ENCODE measurements at places on chromosomes 4 and X.

DNA sequence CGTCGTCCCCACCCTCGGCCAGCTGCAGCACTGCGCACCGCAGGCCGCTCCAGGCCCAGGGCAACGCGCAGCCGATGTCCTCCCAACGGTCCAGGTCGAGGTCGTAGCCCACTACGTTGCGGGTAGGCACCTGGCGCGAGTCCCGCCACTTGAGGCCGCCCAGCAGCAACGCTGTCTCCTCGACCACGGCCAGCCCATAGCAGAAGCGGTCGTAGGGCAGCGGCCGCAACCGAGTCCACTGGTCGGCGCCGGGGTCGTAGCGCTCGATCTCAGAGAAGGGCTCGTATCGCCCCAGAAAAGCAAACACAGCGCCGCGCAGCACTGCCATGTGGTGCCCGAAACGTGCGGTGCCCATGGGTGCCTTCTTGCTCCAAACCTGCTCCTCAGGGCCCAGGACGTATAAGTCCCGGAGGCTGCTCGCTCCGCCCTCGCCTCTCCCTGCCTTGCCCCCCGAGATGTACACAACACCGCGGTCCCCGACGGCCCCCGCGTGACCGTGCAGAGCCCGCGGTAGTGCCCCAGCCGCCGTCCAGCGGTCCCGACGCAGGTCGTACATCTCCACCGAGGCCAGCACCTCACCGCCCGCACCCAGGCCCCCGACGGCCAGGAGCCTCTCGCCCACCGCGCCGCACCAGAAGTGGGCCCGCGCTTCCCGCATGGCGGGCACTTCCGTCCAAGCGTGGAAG is 2.1 kb downstream of the KLHL34 start:
- no peak for DNase-seq

GRCh38 chr4:157057218-157057617 is 18.7 kb upstream of the GLRB start:
- DNase-seq, result no peak

DNA sequence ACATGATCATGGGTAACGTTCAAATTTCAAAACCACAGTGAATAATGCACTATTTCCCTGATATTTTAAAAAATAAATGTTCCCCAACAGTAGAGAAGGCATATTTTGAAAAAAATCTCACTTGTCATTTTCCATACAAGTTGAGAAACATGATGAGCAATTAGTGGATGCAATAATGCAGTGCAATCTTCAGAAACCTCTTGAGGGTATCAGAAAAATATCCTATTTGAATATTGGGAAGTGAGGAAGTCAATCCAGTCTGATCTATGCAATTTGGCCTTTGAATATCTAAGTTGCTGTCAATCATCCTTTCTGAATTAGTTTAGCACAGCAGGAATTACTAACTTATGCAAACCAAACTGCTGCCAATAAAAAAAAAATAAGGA is 776.8 kb downstream of the PCDH18 start:
- no peak for DNase-seq

- DNase-seq, result no peak
Measured at GRCh38 chrX:118499295-118499694, 3.7 kb downstream of the DOCK11 start.

- DNase-seq, result no peak
Measured at GRCh38 chr4:169818063-169818679, 60.4 kb upstream of the HPF1 start.

DNA sequence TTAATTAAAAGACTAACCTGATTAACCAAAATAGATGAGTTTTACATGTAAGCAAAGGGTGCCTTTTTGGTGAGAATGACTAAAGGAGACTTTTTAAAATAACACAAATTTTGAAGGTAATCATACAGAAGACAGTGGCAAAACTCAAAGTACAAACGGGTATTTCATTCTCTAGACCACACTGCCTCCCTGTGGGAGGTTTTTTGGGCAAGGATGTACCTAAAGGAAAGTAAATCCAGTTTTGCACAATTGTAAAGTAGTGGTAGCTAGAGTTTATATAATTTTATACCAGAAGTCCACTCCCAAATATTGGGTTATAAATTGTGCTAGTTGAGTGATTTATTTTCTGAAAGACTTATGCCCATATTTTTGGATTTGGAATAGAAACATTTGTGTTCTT is 201.0 kb downstream of the PAPSS1 start:
- DNase-seq, result peak; percentile 52

GRCh38 chrX:103791826-103792485 is 15.3 kb downstream of the PLP1 start:
- peak; percentile 42 for DNase-seq

- DNase-seq, result no peak
Measured at GRCh38 chr4:11428231-11428898, at the start of gene HS3ST1. HS3ST1 (minus strand) TSS chr4:11428894; CDS start chr4:11400005, 28,889 bp downstream.

DNA sequence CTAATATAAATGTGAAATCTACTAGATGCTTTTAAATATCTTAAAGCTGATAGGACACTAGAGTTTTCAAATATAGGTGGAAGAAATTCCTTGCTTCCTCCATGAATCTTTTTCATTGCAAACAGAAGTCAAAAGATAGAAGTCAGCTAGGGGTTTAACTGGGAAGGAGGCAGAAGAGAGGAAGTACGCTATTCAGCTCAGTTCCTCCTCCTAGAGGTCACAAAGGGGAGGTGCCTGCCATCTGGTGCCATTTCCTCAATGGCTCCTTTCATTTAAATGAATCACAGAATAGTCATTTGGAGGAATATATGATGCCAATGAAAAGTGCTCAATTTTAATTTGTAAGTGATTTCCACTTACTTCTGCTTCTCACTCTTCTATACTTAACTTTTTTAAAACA is 8.5 kb downstream of the COL25A1 start:
- no peak for DNase-seq

GRCh38 chr4:122733787-122734120 is 1.2 kb downstream of the BBS12 start:
- DNase-seq, result no peak

DNA sequence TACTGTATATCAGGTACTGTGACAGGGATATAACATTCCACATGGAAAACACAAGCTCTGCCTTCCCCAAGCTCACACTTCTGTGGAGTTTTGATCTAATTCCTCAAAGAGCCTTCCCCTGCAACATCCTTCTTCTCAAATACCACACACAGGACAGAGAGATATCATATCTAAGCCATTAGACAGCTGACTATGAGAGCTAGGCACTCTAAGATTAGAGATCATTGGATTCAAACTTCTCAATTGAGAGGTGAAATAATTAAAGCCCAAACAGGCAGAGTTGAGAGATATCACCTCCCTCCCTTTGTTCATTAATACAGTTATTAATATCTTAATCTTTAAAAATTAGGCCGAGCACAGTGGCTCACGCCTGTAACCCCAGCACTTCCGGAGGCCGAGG is 25.0 kb downstream of the TEC start:
- DNase-seq, result no peak

- no peak for DNase-seq
Measured at GRCh38 chr4:1246901-1247863, 1.7 kb downstream of the CTBP1 start.

GRCh38 chr4:175459571-175459970 is 352.5 kb downstream of the GPM6A start:
- peak; percentile 4 for DNase-seq

- DNase-seq, result no peak
Measured at GRCh38 chrX:80432863-80433262, 12.6 kb downstream of the TENT5D start.

- peak; percentile 9 for DNase-seq
Measured at GRCh38 chr4:1767061-1767769, 25.9 kb upstream of the FGFR3 start.

DNA sequence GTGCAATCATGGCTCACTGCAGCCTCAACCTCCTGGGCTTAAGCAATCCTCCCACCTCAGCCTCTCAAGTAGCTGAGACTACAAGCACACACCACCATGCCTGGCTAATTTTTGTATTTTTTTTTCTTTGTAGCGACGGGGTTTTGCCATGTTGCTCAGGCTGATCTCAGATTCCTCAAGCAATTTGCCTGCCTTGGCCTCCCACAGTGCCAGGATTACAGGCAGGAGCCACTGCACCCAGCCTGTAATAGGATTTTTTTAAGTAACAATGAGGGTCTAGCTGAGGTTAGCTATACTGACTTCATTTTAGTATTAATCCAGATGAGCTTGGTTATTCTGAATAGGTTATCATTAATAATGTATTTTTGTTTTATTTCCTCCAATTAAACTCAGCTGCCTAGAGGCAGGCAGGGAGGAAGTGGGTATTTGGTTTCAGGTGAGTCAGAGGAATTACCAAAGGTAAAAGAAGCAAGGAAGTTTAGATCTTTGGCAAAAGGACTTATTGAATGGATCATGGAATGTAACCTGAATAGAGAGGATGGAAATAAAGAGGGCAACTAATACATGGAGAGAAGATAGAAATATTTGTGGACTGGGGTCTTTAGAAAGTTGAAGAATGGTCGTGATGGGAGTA is 1023.3 kb upstream of the TENM3 start:
- DNase-seq, result no peak

All from fibroblast of skin of abdomen (primary cell).